Chondrocyte (in vitro differentiated cells): ENCODE measurements at places on chromosomes 7 and 10. TPM values are rescaled to one million over a fixed set of nuclear protein-coding genes. Genes with fewer than 3 reads are reported as not detected.

DNA sequence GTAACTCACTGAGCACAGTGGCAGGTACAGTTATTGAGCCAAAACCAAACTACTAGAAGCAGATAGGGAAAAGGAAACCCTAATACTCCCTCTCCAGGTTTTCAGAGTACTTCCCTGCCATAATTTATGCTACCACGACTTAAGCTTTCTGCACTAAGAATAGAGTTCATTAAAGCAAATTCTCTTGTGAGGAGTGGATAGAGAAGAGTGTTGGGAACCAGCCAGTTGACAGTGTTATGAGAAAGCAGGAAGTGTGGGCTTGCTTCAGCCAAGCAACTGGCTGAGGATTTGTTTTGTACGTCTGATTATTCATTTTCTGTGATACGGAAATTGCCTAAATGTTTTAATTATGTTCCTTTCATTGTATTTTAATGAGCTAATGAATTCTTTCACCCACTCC lies 280.5 kb downstream of the KIF20B start:
- DNase-seq: no peak

GRCh38 chr7:76515999-76516443 lies 5.7 kb downstream of the UPK3B start:
- no peak for DNase-seq

- DNase-seq: no peak
These were observed 140.4 kb upstream of the NPY start for GRCh38 chr7:24143547-24143946.

- no peak for DNase-seq
These were observed 371.9 kb upstream of the SHH start for GRCh38 chr7:156184164-156184563.

DNA sequence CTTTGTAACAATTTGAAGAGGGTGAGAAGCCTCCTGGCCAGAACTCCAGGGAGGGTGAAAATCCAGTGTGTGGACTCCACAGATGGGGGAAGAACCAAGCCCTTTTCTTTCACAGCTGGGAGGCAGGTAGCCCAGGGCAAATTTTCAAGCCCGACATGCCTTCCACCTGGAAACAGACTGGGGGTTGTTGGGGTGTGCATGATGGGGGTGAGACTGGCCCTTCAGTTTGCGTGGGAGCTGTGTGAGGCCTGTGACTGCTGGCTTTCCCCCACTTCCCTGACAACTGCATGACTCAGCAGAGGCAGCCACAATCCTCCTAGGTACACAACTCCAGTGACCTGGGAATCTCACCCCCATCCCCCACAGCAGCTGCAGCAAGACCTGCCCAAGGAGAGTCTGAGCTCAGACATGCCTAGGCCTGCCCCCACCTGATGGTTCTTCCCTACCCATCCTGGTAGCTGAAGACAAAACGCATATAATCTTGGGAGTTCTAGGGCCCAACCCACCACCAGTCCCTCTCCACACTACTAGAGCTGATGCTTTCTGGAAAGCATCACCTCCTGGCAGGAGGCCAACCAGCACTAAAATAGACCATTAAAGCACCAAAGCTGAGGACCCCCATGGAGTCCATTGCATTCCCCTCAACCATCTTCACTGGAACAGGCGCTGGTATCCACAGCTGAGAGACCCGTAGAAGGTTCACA lies 445.4 kb downstream of the TFEC start:
- DNase-seq: no peak

DNA sequence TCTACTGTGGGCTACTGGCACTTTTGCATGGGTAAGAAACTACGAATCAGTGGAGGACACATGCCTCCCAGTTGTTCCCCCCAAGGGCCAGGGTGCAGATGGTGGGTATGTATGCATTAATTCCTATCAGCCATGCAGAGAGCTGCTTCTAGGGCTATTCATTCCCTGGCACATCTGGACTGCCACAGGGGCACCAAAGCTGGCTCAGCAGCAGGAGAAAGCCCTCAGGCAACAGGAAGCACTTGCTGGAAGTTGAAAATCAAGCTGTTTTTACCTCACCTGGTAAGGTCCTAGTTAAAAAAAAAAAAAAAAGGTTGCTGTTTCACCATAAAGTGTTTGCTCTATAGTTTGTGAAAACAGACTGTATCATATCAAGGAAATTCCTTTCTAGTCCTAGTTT lies 1342.6 kb downstream of the REEP3 start:
- no peak for DNase-seq

GRCh38 chr7:38736138-38736537 lies 105.0 kb upstream of the AMPH start:
- DNase-seq: no peak

DNA sequence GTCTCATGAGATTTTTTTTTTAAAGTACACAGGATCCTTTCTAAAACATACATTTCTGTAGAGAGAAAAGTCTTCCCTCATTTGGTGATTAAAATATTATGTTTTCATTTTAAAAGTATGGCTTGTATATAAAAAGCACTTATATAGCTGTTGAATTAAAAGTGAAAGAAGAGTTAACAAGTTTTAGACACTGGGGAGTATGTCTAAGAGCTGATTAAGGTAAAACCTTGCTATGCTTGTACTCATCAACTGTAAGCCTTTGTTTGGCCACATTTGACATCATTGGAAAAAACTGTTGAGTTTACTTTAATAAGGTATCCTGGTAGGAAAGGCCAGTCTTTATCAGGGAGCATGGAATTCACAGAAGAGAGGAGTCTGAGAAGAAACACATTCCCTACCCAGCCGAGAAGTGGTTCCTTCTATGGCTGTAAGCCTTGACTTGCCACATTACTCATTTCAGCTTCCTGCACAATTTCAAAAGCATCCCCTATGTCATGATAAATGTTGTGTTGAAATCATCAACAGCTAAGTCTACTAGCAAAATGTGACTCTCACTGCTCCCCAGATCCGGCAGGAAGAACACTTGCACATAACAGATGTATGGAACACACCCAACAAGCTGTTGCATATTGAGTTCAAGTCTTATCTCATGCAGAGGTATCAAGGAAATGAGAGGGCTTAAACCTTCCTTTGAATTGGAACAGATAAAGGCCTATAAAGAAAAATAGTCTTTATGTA lies 171.8 kb upstream of the CDK1 start:
- no peak for DNase-seq

DNA sequence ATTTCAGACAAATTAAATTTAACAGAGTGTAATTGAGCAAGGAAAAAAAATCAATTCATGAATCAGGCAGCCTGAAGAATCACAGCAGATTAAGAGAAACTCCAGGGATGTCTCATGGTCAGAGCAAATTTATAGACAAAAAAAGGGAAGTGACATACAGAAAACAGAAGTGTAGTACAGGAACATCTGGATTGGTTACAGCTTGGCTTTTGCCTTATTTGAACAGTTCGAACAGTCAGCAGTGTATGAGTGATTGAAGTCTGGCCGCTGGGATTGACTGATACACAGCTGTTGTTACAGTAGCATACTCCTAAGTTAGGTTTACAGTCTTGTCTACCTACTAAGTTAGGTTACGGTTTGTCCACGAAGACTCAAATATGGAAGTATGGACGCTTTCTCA lies 255.3 kb downstream of the HPSE2 start:
- no peak for DNase-seq

DNA sequence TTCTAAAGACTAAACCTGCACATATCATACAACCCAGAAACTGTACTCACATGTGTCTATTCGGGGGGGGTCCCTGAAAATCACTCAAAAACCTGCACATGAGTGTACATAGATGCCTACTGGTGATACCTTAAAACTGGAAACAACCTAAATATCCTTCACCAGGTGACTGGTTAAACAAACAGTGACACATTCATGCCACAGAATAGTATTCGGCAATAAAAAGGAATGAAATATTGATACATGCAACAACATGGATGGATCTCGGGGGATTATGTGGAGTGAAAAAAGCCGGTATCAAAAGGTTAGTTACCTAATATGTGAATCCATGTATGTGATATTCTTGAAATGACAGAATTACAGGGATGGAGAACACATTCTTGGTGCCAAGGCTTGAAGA lies 32.1 kb upstream of the EGFR start:
- DNase-seq: no peak

DNA sequence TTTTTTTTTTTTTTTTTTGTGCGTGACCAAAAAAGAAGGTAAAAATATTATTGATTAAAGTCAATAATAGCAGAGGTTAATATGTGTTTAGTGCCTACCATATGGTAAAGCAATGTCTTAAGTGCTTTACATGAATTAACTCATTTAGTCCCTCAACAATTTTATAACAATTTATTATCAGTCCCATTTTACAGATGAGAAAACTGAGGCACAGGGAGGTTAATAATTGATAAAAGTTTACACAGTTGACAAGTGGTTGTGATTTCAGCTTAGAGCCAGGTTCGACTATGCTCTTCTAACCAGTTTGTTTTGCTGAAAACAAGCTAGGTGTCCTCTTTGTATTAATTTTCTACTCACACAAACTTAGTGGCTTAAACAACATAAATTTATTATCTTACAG lies 67.0 kb downstream of the EXOC4 start:
- no peak for DNase-seq

DNA sequence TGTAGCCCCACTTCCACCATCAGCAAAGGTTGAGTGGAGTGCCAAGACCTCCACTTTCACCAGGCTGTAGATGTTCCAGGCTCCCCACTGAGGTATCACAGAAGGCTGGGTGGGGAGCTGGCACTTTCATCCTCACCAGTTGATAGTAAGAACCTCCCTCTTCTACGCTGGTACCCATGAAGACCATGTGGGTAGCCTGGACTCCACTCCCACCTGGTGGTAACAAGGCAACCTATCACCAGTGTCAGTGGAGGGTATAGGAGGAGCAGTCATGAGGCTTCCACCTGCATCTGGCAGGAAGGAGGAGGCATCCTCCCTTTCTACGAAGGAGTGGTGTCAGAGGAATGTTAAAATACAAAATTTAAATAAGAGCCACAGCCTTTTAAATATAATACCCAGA lies 4.4 kb downstream of the SMIM30 start:
- no peak for DNase-seq

DNA sequence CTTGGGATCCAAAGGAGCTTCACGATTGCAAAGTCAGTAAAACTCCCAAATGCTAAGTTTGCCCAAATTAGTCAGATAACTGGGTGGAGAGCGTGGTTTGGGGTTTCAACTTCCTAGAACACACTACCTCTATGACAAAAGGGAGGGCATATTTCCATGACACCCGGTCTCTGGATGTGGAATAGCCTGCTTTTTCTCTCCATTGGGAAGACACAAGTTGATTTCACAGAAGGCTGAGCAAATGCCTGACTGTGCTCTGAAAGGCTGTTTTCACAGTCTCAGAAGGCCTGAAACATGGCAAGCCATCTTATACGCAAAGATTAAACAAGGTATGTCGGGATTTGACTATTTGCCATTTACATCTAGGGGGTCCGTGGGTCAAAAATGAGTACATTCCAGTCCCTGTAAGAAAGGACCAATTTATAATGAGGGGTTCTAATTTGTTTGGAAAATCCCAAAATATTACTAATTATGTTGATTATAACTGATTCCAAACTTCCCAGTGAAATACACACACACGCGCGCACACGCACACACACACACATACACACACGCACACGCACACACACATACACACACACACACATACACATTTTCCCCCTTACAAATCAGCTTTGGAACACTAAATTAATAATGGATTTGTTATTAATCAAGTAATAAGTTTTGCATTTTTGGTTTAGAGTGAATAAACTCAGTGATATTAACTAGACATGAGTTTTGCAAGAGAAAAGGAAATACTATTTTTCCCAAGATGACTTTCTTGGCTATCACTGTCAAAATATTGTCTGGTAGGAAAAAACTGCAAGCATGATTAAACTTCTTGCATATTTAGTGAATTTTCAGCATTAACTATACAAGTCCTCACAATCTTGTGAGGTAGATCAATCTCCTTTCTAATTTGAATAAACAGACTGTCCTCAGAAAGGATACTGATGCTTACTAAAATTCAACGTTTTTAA lies 105.0 kb downstream of the PRTFDC1 start:
- DNase-seq: no peak

DNA sequence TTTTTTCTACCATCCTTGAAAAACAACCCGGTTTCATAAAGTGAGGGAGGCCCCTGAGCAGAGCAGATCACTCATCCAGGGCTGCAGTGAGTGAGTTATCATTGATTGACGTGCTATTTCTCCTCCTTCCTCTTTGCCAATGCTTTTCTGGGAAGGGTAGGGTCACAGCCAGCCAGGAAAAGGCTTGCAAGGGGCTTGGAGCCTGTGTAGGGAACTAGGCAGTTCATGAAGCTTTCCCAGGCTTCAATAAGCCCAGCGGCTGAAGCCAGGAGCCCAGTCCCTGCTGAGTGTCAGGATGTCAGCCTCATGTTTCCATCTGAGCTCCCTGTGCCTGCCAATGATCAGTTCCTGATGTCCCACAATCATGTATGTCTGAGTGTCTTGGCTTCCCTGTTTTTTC lies 584.7 kb downstream of the GALNT17 start:
- DNase-seq: no peak

DNA sequence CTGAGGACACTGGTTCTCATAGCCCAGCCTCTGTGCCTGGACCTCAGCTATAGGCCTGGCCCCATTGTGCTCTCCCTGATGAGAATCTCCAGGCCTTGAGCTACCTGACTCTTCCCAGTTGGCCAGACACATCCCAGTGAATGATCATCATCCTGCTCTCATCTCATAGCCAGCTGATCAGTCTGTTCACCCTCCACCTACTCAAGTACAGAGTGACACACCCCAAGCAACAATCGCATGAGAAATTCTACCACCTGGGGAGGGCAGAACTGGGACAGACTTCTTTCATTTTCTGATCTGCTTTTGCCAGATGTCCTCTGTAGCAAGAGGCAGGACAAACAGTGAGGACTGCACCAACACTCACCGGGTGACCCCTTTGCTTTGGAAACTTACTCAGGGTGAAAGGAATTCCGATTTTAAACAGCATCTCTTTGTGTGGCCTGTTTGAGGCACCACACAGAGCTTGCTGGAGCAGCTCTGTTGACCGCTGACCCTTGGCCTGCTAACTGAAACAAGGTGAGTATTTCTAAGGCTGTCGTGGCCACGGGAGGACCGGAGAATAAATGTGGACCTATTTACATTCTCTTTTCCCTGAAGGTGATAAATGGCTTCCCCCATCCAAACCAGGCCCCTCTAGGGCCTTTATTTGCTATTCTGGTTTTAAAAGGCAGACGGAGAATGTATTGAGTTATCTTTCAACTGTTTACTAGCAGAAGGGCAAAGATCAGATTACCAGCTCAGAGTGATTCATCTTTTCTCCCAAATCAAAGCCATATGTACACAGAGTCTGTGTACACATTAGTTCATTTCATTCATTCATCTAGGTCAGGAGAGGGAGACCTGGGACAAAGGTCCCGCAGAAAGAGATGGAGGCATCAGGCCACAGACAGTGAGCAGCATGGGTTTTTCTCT lies 181.4 kb upstream of the TNS3 start:
- DNase-seq: no peak

GRCh38 chr7:154387252-154387651 lies 335.1 kb downstream of the DPP6 start:
- no peak for DNase-seq

SUN3 gene
- not detected in 3 replicates for total RNA-seq

SSMEM1 gene
- not detected in 3 replicates for total RNA-seq

FGFR2 gene
- 1.7 to 6.0 TPM (median 2.9 TPM) in 3 replicates for total RNA-seq

OR9A2 gene
- not detected in 3 replicates for total RNA-seq

PYROXD2 gene
- total RNA-seq: 5.6 to 9.4 TPM (median 8.3 TPM) in 3 replicates

TMEM130 gene
- 19.3 to 19.7 TPM (median 19.3 TPM) in 3 replicates for total RNA-seq

UPK3BL1 gene
- total RNA-seq: 11.7 to 29.6 TPM (median 14.8 TPM) in 3 replicates

OR6V1 gene
- not detected in 3 replicates for total RNA-seq

WAPL gene
- 28.6 to 34.3 TPM (median 29.1 TPM) in 3 replicates for total RNA-seq

UTF1 gene
- not detected in 3 replicates for total RNA-seq
